ENCODE measurements at places on chromosomes 7 and 10. TPM values are rescaled to one million over a fixed set of nuclear protein-coding genes. Genes with fewer than 3 reads are reported as not detected.
A peak's percentile ranks its signal among the peaks of the same experiment; 100 is the strongest.

The PHF14 gene
- 29.8 TPM for total RNA-seq

The KLLN gene
- total RNA-seq = 0.66 TPM

The EXOSC1 gene
- 33.1 TPM for total RNA-seq

The PPP1R3A gene
- not detected for total RNA-seq

The ITGB8 gene
- 100 TPM for total RNA-seq

The DIP2C gene
- 12.6 TPM for total RNA-seq

The SPACDR gene
- under 0.01 TPM for total RNA-seq

The MOSPD3 gene
- total RNA-seq = 3.9 TPM

The GIMAP7 gene
- total RNA-seq = not detected

The AGMO gene
- not detected for total RNA-seq

The ELFN1 gene
- 0.51 TPM for total RNA-seq

The PIK3CG gene
- not detected for total RNA-seq

DNA sequence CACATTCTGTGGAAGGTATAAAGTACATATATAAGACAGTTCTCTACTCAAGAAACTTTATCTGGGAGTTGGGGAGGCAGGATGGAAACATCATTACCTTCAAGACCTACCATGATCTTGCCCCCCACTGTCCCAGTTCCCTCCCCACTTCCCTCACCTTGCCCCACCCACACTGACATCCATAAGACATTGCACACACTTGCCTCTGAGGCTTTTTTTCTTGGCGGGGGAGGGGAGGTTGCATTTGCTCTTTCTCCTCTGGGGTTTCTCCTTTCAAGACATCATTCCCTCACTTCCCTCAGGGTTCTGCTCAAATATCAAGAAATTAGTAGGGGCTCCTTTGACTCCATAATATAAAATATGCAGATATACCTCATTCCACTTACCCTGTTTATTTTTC lies 276.0 kb downstream of the ARL4A start:
- H3K27me3 ChIP-seq = no peaks in the 10 kb centered on the region
- no peak overlapping the region for H3K4me3 ChIP-seq
- no peak for DNase-seq
- H3K27ac ChIP-seq = no peak overlapping the region
- no peaks in the 10 kb centered on the region for H3K36me3 ChIP-seq

GRCh38 chr10:19892677-19893076 lies 76.4 kb downstream of the PLXDC2 start:
- no peak overlapping the region for H3K4me3 ChIP-seq
- DNase-seq = no peak
- H3K27ac ChIP-seq = no peak overlapping the region
- no peaks in the 10 kb centered on the region for H3K36me3 ChIP-seq
- H3K4me1 ChIP-seq = no peaks in the 10 kb centered on the region
- H3K27me3 ChIP-seq = no peaks in the 10 kb centered on the region

DNA sequence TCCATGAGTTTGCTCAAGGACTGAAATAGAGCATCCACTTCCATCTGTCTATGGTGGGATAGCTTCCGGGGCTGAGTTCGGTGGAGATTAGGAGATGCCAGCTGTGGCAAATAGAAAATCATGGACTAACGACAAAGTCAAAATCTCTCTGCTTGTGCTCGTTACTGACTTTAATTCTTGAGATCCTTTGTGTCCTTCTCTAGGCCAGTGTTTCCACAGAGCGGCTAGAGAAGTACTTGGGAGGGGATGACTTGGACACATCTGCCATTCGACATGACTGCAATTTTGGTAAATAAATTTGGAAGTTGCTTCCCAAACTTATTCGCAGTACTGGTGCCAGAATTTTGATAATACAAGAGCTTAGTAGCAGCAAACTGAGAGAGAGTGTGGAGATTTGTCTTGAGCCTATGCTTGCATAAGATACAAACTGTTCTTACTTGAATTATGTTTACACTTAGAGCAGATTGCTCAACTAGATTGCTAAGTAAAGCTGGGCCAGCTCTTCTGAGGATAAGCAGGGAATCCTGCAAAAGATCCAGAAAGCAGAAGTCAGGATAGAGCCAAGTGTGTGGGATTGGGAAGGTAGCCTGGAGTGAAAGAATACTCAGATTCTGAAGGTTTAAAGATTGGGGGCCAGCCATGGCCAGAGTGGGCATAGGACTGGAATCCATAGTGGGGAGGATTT lies 27.6 kb downstream of the ABCC2 start:
- no peaks in the 10 kb centered on the region for H3K27me3 ChIP-seq
- no peak overlapping the region for H3K4me3 ChIP-seq
- no peak for DNase-seq
- no peaks in the 10 kb centered on the region for H3K36me3 ChIP-seq
- H3K27ac ChIP-seq = no peak overlapping the region

- no peaks in the 10 kb centered on the region for H3K4me1 ChIP-seq
- H3K36me3 ChIP-seq = peaks cover 2% of the 10 kb centered on the region
- H3K27me3 ChIP-seq = no peaks in the 10 kb centered on the region
Observed at GRCh38 chr7:92527300-92528187, 776 bp downstream of the PEX1 start.

GRCh38 chr10:77087366-77087765 lies 550.2 kb downstream of the KCNMA1 start:
- H3K4me1 ChIP-seq = peaks cover 3% of the 10 kb centered on the region
- DNase-seq = no peak
- H3K27ac ChIP-seq = no peak overlapping the region

- no peaks in the 10 kb centered on the region for H3K36me3 ChIP-seq
- no peak for DNase-seq
- H3K4me1 ChIP-seq = peaks cover 22% of the 10 kb centered on the region
- H3K4me3 ChIP-seq = no peak overlapping the region
Observed at GRCh38 chr7:30463405-30464145, 15.0 kb downstream of the NOD1 start.

GRCh38 chr7:101859411-101860106 lies 42.1 kb downstream of the CUX1 start:
- H3K4me3 ChIP-seq = no peak overlapping the region
- no peak for DNase-seq
- H3K27ac ChIP-seq = no peak overlapping the region
- peaks cover 4% of the 10 kb centered on the region for H3K4me1 ChIP-seq

GRCh38 chr10:51344371-51344770 lies 270.1 kb downstream of the PRKG1 start:
- H3K4me1 ChIP-seq = no peaks in the 10 kb centered on the region
- no peaks in the 10 kb centered on the region for H3K27me3 ChIP-seq
- no peak overlapping the region for H3K27ac ChIP-seq
- no peak for DNase-seq

- H3K36me3 ChIP-seq = no peaks in the 10 kb centered on the region
- DNase-seq = no peak
- H3K27me3 ChIP-seq = no peaks in the 10 kb centered on the region
Observed at GRCh38 chr7:72057796-72058195, 354.3 kb downstream of the CALN1 start.

- H3K27me3 ChIP-seq = no peaks in the 10 kb centered on the region
- peak; percentile 34 for DNase-seq
- peaks cover 11% of the 10 kb centered on the region for H3K4me1 ChIP-seq
- no peak overlapping the region for H3K4me3 ChIP-seq
- H3K27ac ChIP-seq = no peak overlapping the region
Observed at GRCh38 chr10:60821656-60822055, 43.4 kb downstream of the CDK1 start.

DNA sequence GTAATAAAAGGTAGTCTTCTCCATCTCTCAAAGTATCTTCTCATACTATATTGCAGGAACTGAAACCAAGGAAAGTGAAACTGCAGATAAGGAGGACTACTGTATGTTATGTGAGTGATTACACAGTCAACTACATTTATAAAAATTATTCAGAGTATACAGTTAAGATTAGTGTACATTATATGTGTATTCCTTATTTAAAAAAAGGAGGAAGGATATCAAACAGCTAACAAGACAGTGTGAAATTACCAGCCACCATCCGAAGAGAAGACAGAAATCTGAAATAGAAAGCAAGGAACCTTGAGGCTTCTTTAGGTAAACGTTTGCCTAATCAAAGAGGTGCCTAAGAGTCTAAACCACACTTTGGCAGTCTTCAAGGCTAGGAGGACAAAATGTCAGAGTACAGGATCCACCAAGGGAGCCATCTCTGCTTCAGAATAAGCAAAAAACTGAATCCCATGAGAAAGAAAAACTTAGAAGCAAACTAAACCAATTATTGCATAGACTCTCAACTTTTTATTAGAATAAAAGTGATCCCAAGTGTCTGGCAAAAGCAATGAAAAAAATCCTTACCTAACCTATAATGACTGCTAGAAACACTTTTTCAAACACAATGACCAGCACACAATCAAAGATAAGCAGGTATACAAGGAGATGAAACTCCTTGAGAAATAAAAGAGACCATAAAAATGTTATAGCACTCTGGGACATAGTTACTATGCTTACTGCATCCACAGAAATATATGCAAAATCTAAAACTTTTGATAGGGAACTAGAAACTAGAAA lies 6.4 kb downstream of the USP6NL start:
- no peak overlapping the region for H3K4me3 ChIP-seq
- H3K27ac ChIP-seq = no peak overlapping the region
- DNase-seq = no peak
- no peaks in the 10 kb centered on the region for H3K36me3 ChIP-seq
- H3K4me1 ChIP-seq = peaks cover 4% of the 10 kb centered on the region
- H3K27me3 ChIP-seq = no peaks in the 10 kb centered on the region

- H3K27ac ChIP-seq = no peak overlapping the region
- no peak overlapping the region for H3K4me3 ChIP-seq
- H3K4me1 ChIP-seq = no peaks in the 10 kb centered on the region
- no peaks in the 10 kb centered on the region for H3K27me3 ChIP-seq
Observed at GRCh38 chr7:137848095-137848494, 1.3 kb upstream of the DGKI start.

DNA sequence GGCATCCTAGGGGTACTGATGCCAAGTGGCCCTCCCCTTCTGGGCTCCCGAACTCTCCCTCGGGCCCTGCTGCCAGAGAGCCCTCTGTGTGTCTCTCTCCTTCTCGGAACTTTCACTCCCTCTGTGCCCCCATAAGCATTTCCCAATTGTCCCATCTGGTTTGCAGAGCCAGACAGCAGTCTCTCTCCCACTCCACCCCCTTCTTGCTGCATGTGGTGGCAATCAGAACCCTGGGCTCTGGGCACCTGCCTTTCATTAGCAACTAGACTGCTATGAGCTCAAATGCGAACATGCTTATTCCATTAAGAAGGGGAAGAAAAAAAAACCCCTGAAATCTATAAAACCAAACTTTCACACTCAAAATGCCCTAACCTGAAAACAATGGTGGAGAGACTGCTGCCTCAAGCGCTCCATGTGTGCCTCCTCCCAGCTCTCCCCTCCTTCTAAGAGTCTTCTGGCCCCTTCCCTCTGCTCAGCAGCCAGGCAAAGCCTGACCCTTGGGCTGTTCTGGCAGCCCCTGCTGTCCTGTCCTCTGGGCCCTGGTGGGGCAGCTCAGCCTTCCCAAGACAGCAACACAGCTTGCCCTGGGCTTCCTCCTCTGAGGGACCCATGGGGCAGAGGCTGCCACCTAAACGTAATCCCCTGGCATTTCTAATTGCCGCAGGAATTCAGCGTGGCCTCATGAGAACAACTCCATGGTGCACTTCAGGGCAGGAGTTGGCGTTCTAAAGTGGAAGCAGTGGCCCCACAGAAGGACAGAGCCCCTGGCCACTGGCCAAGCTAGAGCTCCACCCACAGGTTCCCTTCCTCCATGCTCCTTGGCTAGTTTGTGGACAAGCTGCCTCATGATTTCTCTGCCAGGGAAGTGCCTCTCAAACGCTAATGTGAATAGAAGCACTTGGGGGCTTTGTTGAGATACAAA lies 415.4 kb downstream of the PLXNA4 start:
- peak; percentile 23 for DNase-seq
- no peaks in the 10 kb centered on the region for H3K27me3 ChIP-seq

GRCh38 chr7:155969192-155969929 lies 157.1 kb upstream of the SHH start:
- no peak for DNase-seq
- H3K27me3 ChIP-seq = no peaks in the 10 kb centered on the region
- H3K36me3 ChIP-seq = no peaks in the 10 kb centered on the region

DNA sequence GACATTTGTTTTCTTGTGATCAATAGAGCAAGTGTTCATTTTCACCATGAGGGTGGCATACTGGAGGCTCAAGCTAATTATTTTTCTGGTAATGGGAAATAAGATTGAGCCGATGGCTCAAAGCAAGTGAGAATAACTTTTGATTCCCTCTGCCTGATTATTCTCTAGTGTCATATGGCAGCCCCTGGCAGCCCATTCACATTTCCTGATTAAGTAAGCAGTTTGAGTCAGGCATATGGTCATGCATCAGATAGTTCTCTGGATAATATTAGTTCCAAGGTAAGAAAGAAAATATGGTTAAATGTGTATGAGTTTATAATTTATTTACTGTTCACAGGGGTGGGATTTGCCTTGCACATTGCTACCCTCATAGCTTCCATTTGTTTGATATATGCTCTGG lies 109.2 kb downstream of the DYNC1I1 start:
- DNase-seq = no peak
- no peaks in the 10 kb centered on the region for H3K27me3 ChIP-seq
- H3K27ac ChIP-seq = no peak overlapping the region
- no peaks in the 10 kb centered on the region for H3K4me1 ChIP-seq
- no peaks in the 10 kb centered on the region for H3K36me3 ChIP-seq
- H3K4me3 ChIP-seq = no peak overlapping the region

DNA sequence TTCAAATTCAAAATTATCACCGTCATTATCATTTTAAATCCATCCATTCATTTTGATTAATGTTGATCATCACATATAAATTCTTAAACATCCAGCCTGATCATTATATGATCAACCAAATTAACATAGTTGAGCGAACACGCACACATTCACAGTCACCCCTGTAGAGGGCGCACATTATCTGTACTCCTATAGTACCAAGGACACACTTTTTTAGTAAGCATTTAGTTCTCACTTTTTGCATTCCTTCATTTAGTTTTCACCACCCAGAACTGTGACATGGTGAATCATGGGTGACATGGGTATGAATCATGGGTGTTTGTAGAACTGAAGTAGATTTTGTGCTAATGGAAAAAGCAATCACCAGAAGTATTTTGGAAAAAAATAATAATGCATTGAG lies 26.0 kb upstream of the ZNF735 start:
- H3K27me3 ChIP-seq = no peaks in the 10 kb centered on the region
- H3K36me3 ChIP-seq = no peaks in the 10 kb centered on the region
- DNase-seq = peak; percentile 0
- no peak overlapping the region for H3K27ac ChIP-seq
- no peaks in the 10 kb centered on the region for H3K4me1 ChIP-seq
